ENCODE measurements at places on chromosomes 12 and 14.

DNA sequence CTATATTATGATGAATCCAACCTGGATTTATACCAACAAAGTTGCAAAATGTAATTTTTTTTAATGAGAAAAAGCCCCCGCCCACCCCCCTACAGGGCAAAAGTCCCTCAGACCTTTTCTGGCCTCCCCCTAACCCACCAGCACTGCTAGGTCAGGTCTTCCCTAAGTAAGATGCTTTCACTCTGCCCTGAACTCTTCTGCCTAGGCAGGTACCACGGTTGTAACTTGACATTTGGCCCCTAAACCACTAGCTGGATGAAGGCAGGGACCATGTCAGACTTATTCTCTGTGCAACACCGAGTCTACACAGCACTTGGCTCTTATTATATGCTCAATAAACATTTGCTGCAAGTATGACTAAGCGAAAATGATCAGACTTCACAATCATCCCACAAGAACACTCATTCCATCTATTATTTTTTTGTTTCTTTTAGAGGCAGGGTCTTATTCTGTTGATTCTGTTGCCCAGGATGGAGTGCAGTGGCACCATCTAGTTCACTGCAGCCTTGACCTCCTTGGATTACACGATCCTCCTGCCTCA lies 63.2 kb downstream of the SPRING1 start:
- DNase-seq = no peak
- peaks cover 8% of the 10 kb centered on the region for H3K4me1 ChIP-seq
- H3K36me3 ChIP-seq = no peaks in the 10 kb centered on the region
- no peaks in the 10 kb centered on the region for H3K27me3 ChIP-seq
- H3K4me3 ChIP-seq = no peak overlapping the region
- H3K27ac ChIP-seq = no peak overlapping the region

GRCh38 chr12:117090816-117091711 lies 8.2 kb downstream of the TESC start:
- H3K4me3 ChIP-seq = no peak overlapping the region
- peaks cover 12% of the 10 kb centered on the region for H3K36me3 ChIP-seq
- no peaks in the 10 kb centered on the region for H3K4me1 ChIP-seq
- peak overlapping the region; percentile 17 for H3K27ac ChIP-seq
- H3K27me3 ChIP-seq = no peaks in the 10 kb centered on the region
- no peak for DNase-seq

- H3K4me1 ChIP-seq = no peaks in the 10 kb centered on the region
- no peaks in the 10 kb centered on the region for H3K36me3 ChIP-seq
- no peak for DNase-seq
- no peak overlapping the region for H3K4me3 ChIP-seq
Observed at GRCh38 chr14:104360501-104360900, 219.1 kb upstream of the C14orf180 start.

DNA sequence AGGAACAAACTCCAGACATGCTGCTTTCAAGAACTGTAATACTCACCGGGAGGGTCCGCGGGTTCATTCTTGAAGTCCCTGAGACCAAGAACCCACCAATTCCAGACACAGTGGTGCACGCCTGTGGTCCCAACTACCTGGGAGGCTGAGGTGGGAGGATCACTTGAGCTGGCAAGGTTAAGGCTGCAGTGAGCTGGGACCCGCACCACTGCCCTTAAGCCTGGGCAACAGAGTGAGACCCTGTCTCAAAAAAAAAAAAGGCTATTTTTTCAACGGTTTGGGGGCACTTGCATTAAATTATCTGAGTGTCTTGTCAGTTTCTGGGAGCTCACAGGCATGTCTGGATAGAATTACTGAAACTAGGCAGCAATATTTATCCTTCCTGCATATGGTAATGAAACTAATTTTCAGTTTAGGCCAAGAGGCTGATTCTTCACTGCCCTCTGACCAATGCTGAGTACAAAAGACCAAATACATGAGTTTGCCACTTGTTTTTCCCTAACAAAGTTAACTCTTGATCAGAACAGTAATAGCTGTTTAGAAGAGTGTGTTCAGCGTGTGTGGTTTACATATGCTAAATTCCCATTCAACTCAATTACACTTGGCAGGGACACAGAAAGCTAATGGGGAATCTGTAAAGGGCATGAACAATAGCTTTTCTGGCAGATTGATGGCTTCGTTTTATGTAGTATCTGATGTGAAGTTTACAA lies 65.8 kb upstream of the RASSF3 start:
- peaks cover 5% of the 10 kb centered on the region for H3K27me3 ChIP-seq
- H3K36me3 ChIP-seq = no peaks in the 10 kb centered on the region

DNA sequence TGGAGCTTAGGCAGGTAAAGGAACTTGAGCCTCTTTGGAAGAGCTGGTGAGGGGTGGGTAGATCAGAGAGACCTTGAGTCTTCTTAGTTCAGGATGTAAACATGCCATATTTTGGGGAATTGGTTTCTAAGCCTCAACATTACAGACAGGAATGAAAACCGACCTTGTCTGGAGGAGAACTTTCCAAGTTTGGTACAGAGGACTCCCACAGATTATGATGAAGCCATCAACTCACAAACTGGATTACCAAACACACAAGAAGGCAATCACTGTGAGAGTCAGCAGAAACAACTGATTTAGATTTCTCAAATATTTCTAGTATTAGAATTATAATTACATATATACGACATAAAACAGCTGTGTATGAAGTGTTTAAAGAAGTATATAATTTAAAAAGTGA lies 22.3 kb upstream of the AMN1 start:
- H3K27ac ChIP-seq = no peak overlapping the region
- H3K27me3 ChIP-seq = no peaks in the 10 kb centered on the region
- no peak overlapping the region for H3K4me3 ChIP-seq
- H3K36me3 ChIP-seq = peaks cover 7% of the 10 kb centered on the region

- H3K27ac ChIP-seq = no peak overlapping the region
- H3K4me1 ChIP-seq = peaks cover 14% of the 10 kb centered on the region
- H3K4me3 ChIP-seq = no peak overlapping the region
- H3K27me3 ChIP-seq = no peaks in the 10 kb centered on the region
Observed at GRCh38 chr12:68868043-68868790, 60.2 kb downstream of the MDM2 start.

DNA sequence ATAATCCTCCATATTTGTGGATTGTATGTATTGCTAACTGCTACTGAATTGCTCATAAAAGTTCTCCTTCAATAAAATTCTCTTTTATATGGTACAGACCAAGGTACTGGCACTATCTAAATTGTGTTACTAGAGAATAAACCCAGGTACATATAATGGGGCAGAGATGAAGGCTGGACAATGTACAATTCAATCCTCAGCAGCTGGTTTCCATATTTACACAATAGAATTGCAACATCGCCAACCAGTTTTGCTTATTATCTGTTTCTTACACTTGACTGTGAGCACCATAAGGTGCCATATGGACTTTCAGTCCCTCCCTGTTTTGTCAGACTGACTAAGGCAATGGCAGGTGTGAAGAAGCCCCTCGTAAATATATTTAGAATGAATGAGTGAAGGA lies 18.1 kb downstream of the KITLG start:
- DNase-seq = no peak
- H3K27me3 ChIP-seq = no peaks in the 10 kb centered on the region
- no peak overlapping the region for H3K4me3 ChIP-seq
- peaks cover 60% of the 10 kb centered on the region for H3K4me1 ChIP-seq
- H3K36me3 ChIP-seq = no peaks in the 10 kb centered on the region

DNA sequence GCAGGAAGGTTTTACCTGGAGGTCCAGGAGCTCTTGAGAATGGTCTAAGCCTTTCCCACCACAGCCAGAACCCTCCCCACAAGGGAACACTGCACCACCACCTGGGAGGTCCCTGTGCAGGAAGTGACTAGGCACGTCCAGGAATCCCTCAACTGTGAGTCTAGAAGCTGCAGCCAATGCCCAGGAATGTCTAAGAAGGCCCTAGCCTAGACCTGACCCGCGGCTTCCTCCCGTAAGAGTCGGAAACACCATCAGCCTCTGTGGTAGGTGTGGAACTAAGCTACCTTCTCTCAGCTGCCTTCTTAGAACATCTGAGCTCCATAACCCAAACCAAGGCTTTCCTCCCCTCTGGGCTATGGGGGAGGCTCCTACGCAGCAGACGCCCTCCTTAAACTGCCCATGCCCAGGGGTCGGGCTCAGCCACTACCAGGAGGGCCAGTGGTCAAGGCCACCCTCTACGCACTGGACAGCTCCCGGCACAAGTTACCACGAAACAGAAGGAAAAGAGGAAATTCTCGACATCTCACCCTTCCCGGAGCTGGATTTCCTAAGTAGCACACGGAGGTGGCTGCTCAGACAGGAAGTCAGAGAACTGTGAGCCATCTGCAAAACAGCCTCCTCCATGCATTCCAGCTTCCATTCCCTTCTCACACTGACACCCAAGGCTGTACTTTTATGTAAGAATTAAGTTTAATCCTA lies 25.5 kb downstream of the ZFYVE21 start:
- H3K36me3 ChIP-seq = peaks cover 8% of the 10 kb centered on the region
- no peak for DNase-seq
- H3K4me3 ChIP-seq = no peak overlapping the region
- peak overlapping the region; percentile 57 for H3K27ac ChIP-seq
- peaks cover 11% of the 10 kb centered on the region for H3K4me1 ChIP-seq

GRCh38 chr12:80472911-80473500 lies 29.0 kb downstream of the PTPRQ start:
- no peaks in the 10 kb centered on the region for H3K36me3 ChIP-seq
- H3K27me3 ChIP-seq = no peaks in the 10 kb centered on the region
- peaks cover 5% of the 10 kb centered on the region for H3K4me1 ChIP-seq
- H3K4me3 ChIP-seq = no peak overlapping the region
- DNase-seq = peak; percentile 17
- H3K27ac ChIP-seq = no peak overlapping the region

GRCh38 chr14:55302367-55303124 lies 31.3 kb downstream of the FBXO34 start:
- peaks cover 36% of the 10 kb centered on the region for H3K4me1 ChIP-seq
- H3K27ac ChIP-seq = peak overlapping the region; percentile 71
- no peak overlapping the region for H3K4me3 ChIP-seq
- H3K27me3 ChIP-seq = no peaks in the 10 kb centered on the region

GRCh38 chr12:13209436-13210235 lies 13.1 kb downstream of the EMP1 start:
- no peak overlapping the region for H3K4me3 ChIP-seq
- no peaks in the 10 kb centered on the region for H3K36me3 ChIP-seq
- peaks cover 49% of the 10 kb centered on the region for H3K4me1 ChIP-seq

DNA sequence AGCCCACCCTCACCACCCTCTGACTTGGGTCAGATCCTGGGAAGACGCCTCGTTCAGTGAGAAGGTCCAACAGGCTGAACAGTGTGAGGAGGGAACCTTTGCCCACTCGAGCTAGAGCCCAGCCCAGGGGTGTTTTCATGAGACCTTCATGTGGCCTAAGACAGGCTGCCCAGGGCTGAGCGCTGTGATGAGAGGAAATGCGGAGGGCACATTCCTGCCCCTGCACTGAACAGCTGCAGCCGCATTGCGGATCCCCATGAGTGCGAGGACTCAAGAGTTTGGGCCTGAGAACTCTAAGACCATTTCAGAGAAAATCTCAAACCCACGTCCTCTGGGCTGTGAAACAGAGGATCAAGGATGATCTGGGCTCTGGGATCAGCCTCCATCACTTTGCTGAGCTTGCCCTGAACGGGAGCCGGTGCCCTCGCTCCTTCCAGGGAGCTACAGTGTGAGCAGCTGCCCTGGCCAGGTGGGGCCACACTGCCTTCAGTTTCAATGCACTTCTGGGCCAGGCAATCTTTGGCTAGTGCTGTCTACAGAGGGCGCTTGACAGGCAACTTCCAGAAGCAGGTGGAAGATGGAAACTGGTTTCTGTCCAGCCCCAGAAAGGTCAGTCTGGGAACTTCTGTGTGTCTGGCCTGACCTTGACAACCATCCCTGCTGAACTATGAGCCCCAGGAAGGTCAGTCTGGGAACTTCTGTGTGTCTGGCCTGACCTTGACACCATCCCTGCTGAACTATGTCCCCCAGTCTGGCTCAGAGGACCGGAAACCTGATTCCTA lies 43.5 kb upstream of the P2RX7 start:
- H3K27me3 ChIP-seq = peaks cover 12% of the 10 kb centered on the region
- H3K4me3 ChIP-seq = no peak overlapping the region
- peak; percentile 48 for DNase-seq
- H3K27ac ChIP-seq = no peak overlapping the region

- peaks cover 49% of the 10 kb centered on the region for H3K4me1 ChIP-seq
- H3K27ac ChIP-seq = no peak overlapping the region
- peaks cover 62% of the 10 kb centered on the region for H3K27me3 ChIP-seq
- peak; percentile 74 for DNase-seq
- no peaks in the 10 kb centered on the region for H3K36me3 ChIP-seq
Observed at GRCh38 chr12:6818222-6818621, 3.4 kb upstream of the GPR162 start.

DNA sequence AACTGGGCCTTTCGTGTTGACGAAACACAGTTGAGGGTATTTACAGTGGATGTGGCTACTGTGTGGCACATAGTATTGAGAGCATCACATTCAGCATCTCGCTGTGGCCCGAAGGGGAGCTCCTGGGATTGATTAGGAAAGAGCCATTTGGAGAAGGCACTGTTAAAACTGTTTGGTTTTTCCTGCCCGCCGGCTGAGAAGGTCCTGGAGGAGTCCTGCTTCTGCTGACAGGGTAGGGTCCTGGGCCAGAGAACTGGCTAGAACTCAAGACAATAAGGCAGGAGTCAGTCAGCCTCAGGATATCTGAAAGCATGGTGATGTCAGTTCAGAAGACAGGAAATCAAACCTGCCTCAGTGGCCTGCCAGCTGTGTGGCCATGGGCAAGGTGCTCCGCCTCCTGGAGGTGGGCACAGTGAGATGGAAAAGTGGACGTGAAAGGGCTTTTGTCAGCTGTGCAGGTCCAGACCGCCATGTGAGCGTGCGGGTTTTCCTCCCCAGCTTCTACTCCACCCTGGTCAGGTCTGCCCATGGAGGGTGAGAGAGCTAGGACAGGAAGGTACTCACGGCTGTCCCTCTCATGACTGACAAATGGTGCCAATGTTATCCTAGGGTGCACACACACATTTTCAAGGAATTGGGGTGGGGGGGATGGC lies 92.3 kb downstream of the NTF3 start:
- H3K27ac ChIP-seq = no peak overlapping the region
- H3K4me1 ChIP-seq = no peaks in the 10 kb centered on the region
- no peaks in the 10 kb centered on the region for H3K27me3 ChIP-seq
- DNase-seq = no peak
- no peaks in the 10 kb centered on the region for H3K36me3 ChIP-seq

- no peak for DNase-seq
- no peak overlapping the region for H3K4me3 ChIP-seq
- H3K4me1 ChIP-seq = peaks cover 24% of the 10 kb centered on the region
Observed at GRCh38 chr14:68656452-68656851, 136.4 kb downstream of the ZFP36L1 start.

DNA sequence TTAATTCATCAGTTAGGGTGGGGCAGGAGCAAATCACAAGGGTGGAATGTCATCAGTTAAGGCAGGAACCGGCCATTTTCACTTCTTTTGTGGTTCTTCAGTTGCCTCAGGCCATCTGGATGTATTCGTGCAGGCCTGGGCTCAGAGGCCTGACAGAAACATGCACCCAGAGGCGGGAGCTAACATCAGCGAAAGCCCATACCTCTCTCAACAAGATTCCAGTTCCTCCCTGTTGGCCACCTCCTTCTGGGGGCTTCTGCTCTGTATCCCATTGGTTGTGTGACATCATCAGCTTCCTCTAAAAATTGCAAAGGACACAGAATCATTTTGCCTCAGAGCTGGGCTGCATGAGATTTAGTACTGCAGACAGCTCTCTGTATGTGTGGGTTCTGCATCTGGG lies 134.3 kb downstream of the ZNF664 start:
- DNase-seq = no peak
- no peak overlapping the region for H3K27ac ChIP-seq
- H3K4me3 ChIP-seq = no peak overlapping the region
- H3K27me3 ChIP-seq = no peaks in the 10 kb centered on the region
- H3K4me1 ChIP-seq = peaks cover 23% of the 10 kb centered on the region
- peaks cover 33% of the 10 kb centered on the region for H3K36me3 ChIP-seq

GRCh38 chr12:52038447-52038846 lies 12.8 kb upstream of the NR4A1 start:
- H3K4me3 ChIP-seq = peak overlapping the region; percentile 81
- H3K27ac ChIP-seq = no peak overlapping the region
- DNase-seq = no peak
- H3K4me1 ChIP-seq = peaks cover 26% of the 10 kb centered on the region
